Activated CD4-positive, alpha-beta T cell treated with anti-CD3 and anti-CD28 coated beads, Interleukin-2, amount 10 ng/mL, durations not matched to agents 24 days and 14 days (primary cell): ENCODE measurements at places on chromosomes 1 and 21. TPM values are rescaled to one million over a fixed set of nuclear protein-coding genes. Genes with fewer than 3 reads are reported as not detected.

- no peak for DNase-seq
Observed at GRCh38 chr1:15989776-15990175, 13.9 kb upstream of the ZBTB17 start.

DNA sequence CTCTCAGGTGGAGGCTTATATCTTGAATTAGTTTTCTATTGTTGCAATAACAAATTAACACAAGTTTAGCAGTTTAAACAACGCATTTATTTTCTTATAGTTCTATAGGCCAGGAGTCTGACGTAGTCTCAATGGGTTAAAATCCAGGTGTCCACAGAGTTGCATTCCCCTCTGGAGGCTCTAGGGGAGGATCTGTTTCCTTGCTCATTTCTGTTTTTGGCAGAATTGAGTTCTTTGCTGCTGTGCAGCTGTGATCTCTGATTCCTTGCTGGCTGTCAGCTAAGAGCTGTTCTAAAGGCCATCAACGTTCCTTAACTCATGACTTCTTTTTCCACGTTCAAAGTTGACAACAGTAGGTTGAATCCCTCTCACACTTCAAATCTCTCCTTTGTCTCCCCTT is 31.8 kb downstream of the S100A10 start:
- DNase-seq = no peak

GRCh38 chr1:201511396-201511940 is 4.5 kb upstream of the CSRP1 start:
- DNase-seq = no peak

GRCh38 chr1:77831976-77832711 is 52.7 kb downstream of the MIGA1 start:
- no peak for DNase-seq

DNA sequence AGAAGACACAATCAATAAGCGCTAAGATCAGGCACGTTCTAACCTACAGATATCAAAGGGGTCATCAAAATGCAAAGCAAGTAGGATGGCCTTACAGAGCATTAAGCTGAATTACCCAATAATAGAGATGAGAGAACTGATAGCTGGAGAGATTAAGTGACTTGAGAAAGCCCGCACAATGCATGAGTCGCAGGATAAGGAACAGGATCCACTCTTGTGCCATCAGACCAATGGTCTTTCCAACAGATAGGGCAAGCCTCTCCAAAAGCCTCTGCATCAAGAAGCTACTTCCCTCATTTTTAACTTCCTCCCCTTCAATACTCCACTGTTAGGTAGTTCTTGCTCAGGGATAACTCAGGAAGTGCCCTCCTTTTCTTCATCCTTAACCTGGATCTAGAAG is 2.6 kb downstream of the CHML start:
- no peak for DNase-seq

GRCh38 chr1:223724376-223724775 is 12.0 kb downstream of the CAPN2 start:
- DNase-seq = no peak

DNA sequence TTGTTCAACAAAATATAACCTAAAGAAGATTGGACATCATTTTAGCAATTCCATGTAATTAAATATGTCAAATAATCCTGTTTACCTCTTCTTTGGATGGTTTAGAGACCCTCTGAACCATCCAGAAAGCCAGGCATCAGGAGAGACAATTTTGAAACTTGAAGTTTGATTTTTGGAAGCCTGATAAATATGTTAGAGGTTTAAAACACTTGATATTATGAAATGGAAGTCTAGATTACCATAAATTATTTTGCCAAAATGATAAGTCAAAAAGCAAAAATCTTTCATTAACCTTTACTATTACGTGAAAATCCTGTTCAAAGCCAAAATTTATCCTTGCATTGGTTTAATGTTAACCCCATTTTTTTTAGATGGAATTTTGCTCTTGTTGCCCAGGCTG is 43.5 kb downstream of the CCDC30 start:
- no peak for DNase-seq

DNA sequence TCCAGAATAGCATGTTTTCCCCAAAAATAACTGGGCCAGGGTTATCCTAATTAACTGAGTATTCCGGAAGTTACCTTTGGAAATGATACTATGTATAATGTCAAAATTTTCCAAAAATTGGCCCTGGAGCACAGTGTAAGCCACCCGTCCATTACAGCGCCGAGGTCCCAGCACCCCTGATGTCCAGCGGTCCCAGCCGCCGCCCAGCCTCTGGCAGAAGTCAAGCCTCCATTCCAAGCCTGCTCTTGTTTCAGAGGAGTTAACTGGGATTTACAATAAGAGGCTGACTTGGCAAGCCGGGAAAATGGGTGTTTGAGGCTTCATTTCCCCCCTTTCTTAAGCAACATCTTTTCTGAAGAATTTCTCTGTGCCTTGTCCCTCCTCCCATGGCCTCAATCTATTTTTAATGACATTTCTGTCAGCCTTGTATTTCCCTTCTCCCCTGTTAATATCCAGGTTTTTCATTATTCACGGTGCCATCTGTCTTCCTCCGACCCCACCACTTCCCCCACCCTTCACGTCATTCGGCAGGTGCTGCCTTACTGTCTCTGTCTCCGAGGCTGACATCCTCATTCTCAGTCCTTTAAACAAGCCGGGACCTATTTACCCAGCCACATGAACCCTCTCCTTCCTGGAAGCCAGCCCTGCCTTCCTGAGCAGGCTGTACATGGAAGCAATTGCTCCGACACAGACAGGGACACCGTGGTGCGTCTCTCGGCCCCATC is 490.9 kb downstream of the NPHP4 start:
- no peak for DNase-seq

DNA sequence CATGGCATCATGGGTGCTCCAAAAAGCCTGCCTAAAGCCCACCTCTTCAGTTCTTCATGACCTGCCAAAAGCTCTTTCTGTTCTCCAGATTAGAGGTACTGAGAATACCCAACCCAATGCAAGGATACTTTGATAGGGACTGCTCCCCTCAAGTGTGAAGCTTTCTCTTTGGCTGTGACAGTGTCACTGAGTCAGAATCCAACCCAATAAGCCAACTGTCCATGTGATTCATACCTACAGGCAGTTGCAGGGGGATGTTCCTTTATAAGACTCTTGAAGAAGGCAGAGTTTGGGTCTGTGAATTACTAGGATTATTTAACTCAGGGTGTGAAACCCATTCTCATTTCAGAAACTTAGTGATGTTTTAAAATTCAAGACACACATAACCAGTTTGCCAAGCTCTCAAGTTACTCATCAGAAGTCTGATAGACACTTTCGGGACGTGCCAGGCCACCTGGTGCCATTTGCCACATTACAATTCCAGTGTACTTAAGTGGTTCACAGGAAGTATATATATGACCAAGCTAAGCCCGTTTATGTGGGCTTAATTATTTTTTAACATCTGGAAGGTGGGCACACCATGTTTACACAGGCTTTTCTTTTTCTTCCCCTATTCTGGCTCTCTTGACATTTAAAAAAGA is 265.8 kb downstream of the NFIA start:
- no peak for DNase-seq

DNA sequence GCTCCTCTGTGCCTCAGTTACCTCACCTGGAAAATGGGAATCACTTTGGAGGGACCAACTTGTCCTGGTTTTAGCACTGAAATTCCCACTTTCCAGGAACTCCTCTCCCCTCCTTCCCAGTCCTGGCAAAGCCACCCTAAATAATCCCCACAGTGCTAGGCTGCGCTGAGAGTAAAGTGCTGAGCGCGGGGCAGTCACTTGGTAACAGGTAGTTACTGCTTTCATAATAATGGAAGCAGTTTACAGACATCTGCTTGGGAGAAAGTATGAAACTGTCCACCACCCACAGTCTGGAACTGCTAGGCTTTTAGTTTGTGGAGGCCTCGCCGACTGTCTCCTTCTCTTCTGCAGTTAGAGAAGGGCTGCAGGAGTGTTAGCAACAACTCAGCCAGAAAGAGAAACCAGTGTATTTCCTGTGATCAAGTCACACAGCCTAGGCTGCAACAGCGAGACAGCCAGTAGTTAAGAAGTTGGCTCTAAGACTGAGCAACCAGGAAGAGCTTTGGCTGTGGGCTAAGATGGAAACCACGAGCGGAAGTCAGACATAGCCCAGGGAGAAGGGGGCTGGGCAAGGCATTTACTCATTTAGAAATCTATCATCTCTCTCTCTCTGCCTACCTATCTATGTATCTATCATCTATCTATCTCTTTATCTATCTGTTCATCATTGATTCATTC is 30.8 kb upstream of the ABCG1 start:
- DNase-seq = peak; percentile 95

- no peak for DNase-seq
Observed at GRCh38 chr1:172456344-172456769, 12.5 kb upstream of the PIGC start.

GRCh38 chr1:244012202-244012601 is 38.9 kb upstream of the ZBTB18 start:
- no peak for DNase-seq

DNA sequence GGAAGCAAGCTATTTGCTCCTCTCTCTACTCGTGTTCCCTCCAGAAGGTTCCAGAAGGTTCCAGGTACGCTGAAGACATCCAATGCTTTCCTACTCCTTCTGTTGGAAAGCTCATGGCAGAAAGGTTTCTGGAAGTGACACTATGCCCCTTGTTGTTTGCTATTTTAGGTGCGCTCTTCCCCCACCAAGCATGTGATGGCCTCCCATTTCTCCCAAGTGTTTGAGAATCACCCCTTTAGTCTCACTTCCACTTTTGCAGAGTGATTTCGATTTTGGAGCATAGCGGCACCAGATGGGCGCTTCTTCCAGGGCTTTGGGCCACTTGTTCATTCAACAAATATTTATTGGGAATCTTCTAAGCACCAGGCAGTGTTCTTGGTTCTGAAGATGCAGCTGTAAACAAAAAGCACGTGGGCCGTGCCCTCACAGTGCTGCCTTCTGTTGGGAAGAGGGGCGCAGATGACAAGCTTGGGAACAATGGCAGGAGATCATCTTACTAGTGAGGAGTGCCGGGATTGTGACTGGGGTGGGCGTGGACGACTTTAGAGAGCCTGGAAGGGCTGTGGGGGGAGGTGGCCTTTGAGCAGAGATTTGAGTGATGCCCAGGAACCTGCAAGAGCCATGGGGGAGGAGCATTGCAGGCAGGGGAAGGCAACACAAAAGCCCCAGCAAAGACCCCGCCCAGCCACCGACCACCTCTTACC is 43.0 kb upstream of the TARDBP start:
- no peak for DNase-seq

- DNase-seq = no peak
Observed at GRCh38 chr21:21064353-21064752, 66.1 kb downstream of the NCAM2 start.

Gene C1QB
- not detected in 2 replicates for total RNA-seq

Gene MEGF6
- total RNA-seq = 1.7 and 2.1 TPM in 2 replicates

Gene FAM72D
- 7.5 and 8.0 TPM in 2 replicates for total RNA-seq

Gene SLC44A5
- not detected in 2 replicates for total RNA-seq

Gene CHAF1B
- total RNA-seq = 33.4 and 36.5 TPM in 2 replicates

Gene TARBP1
- total RNA-seq = 70.7 and 75.9 TPM in 2 replicates

Gene KIF26B
- total RNA-seq = 0.02 and 0.07 TPM in 2 replicates

Gene LCE2B
- not detected in 2 replicates for total RNA-seq

Gene GBP5
- total RNA-seq = 107 and 110 TPM in 2 replicates
